Activated naive CD4-positive, alpha-beta T cell treated with anti-CD3 and anti-CD28 coated beads for 36 hours (primary cell): ENCODE measurements at places on chromosomes 3 and 15. TPM values are rescaled to one million over a fixed set of nuclear protein-coding genes. Genes with fewer than 3 reads are reported as not detected.

Gene SH2D7
- not detected for total RNA-seq

Gene GP9
- total RNA-seq = not detected

Gene SLC22A13
- not detected for total RNA-seq

Gene PPP1R14D
- not detected for total RNA-seq

Gene AQP9
- total RNA-seq = not detected

Gene CDHR4
- total RNA-seq = not detected

Gene PTPRG
- total RNA-seq = 0.24 TPM

Gene GOLGA8O
- 0.69 TPM for total RNA-seq

Gene CISH
- total RNA-seq = 138 TPM

Gene REC114
- total RNA-seq = not detected

Gene CCDC71
- total RNA-seq = 12.8 TPM
